Memory B cell (primary cell): ENCODE measurements at places on chromosomes 16 and 17.

DNA sequence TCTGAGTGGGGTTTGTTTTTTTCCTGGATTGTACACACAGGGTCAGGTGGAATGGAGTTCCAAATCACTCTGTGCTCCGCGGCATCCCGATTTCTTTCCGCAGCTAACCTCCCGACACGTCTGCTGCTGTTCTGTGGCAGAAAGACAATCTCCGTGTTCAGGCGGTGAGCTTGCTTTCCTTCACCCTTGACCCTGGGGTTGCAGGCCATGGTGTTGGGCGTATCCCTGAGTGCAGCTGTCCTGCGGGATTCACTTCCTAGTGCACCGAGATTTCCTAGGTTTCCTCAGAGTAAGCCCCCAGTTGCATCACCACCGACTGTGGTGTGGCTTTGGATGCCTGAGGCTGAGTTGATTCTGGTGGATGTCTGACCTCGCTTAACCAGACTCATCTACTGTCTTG lies 7.8 kb upstream of the ARL6IP1 start:
- DNase-seq: no peak

DNA sequence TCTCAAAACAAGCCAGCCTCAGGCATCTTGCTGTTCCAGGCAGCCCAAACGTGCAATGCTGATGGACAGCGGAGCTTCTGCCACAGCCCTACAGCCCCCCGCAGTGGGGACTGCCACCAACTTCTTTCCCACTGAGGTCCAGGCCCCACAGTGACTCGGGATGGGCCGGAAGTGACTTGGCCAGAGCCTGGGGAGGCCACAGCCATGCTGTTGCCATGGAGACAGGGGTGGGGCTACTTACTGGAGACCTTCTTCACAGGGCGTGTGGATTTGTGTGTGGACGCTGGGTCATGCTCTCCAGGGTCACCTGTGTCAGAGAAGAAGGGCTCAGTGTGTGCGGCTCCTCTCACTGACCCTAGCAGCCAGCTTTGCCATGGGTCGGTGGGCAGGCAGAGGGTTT lies 15.0 kb downstream of the TRIM25 start:
- no peak for DNase-seq

GRCh38 chr17:77692571-77693161 lies 265.8 kb upstream of the TNRC6C start:
- DNase-seq: no peak

GRCh38 chr17:77674358-77674757 lies 284.1 kb upstream of the TNRC6C start:
- DNase-seq: no peak

DNA sequence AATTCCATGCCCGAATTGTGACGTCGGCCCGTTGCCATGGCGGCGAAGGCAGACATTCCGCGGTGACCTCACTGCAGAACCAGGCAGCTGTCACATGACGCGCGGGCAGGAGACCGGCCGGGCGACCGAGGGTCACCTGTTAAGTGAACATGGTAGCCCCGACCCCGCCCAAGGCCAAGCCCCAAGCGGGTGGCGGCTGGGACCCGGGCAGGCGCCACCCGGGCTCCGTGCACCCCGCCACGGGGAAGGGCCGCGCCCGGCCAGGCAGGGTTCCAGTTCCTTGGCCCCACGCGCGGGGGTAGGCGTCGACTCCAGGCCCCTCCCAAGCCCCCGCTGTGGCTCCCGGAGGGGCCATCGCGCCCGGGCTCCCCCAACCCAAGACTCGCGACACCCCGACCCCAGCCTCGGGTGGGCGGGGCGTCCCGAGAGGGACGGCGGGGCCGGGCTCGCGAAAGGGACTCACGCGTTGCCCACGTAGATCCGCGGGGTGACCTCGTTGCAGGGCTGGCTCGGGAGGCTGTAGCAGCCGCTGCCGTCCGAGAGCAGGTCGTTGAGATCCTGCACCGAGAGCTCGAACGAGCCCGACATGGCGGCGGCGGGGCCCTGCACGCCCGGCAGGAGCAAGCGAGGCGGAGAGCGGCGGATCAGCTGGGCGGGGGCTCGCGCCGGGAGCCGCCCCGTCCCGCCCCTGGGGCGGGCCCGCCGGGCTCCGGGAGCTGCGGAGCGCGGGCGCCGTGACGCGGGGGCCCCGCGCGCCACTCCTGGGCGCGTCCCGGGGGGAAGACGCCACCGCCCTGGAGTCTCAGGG lies at the start of gene DUSP3:
Gene DUSP3 (minus strand): TSS at position 641 of the 808 bp plus-strand sequence. CDS start 53 bp downstream, at position 588.
- peak; percentile 74 for DNase-seq
